ENCODE measurements at places on chromosomes 16 and 17. TPM values are rescaled to one million over a fixed set of nuclear protein-coding genes. Genes with fewer than 3 reads are reported as not detected.

The RRAD gene
- total RNA-seq: 2.8 TPM

The KRT10 gene
- total RNA-seq: 6.3 TPM

The LRRC37A gene
- total RNA-seq: 0.65 TPM

The CTRB1 gene
- total RNA-seq: not detected

The ORMDL3 gene
- total RNA-seq: 30.7 TPM

The EARS2 gene
- 32.4 TPM for total RNA-seq

The TGFB1I1 gene
- 20.4 TPM for total RNA-seq

The KCNH4 gene
- not detected for total RNA-seq

The SP6 gene
- 2.5 TPM for total RNA-seq

The CCR7 gene
- not detected for total RNA-seq

The SBK1 gene
- total RNA-seq: 0.08 TPM

The PABPN1L gene
- total RNA-seq: not detected

The PHOSPHO1 gene
- not detected for total RNA-seq

The RPS6KB1 gene
- 8.1 TPM for total RNA-seq

The KCTD13 gene
- 19.8 TPM for total RNA-seq

The C16orf74 gene
- total RNA-seq: 156 TPM

The MT1A gene
- total RNA-seq: 5.2 TPM

The TMEM235 gene
- not detected for total RNA-seq

The IGFALS gene
- not detected for total RNA-seq

The MAP2K4 gene
- total RNA-seq: 24.8 TPM

The MEOX1 gene
- total RNA-seq: not detected

The CDH3 gene
- total RNA-seq: 506 TPM

The EME1 gene
- 2.1 TPM for total RNA-seq

The VPS4A gene
- total RNA-seq: 42.4 TPM

The SRL gene
- total RNA-seq: not detected

The NRN1L gene
- not detected for total RNA-seq

The HOXB8 gene
- not detected for total RNA-seq

The ASGR1 gene
- not detected for total RNA-seq

The AGRP gene
- not detected for total RNA-seq

The PIPOX gene
- 0.23 TPM for total RNA-seq

The GNG13 gene
- total RNA-seq: not detected

The RNF227 gene
- 5.9 TPM for total RNA-seq

The ZFPM1 gene
- 1.2 TPM for total RNA-seq

The AANAT gene
- total RNA-seq: not detected

The ADAMTS18 gene
- not detected for total RNA-seq

Data from hair follicular keratinocyte (primary cell).